ENCODE measurements at places on chromosomes 5 and 9. TPM values are rescaled to one million over a fixed set of nuclear protein-coding genes. Genes with fewer than 3 reads are reported as not detected.

The BHMT2 gene
- total RNA-seq = not detected

The LMAN2 gene
- 133 TPM for total RNA-seq

The MLANA gene
- total RNA-seq = not detected

GRCh38 chr5:111016801-111017200 is 54.7 kb upstream of the TSLP start:
- no peaks in the 10 kb centered on the region for H3K36me3 ChIP-seq
- peaks cover 13% of the 10 kb centered on the region for H3K27me3 ChIP-seq
- H3K27ac ChIP-seq = no peak overlapping the region
- DNase-seq = no peak

DNA sequence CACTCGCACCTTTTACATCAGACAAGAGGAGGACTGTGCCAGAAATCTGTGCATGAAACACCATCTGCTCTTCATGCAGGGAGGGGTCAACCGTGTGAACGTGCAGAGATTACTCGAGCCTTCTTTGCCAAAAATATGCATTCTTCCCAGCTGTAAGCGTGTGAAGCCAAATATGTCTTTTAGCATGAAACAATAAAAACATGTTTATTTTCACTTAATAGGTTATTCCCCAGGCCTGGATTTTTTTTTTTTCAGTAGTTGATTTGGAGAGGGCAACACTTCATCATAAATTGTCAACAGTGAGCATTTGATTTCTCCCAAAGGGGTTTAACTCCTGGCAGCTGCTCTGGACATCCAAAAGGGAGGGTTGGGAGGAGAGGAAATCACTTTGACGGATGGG is 23.8 kb downstream of the PLAC8L1 start:
- no peak for DNase-seq
- peaks cover 41% of the 10 kb centered on the region for H3K4me1 ChIP-seq
- H3K36me3 ChIP-seq = peaks cover 1% of the 10 kb centered on the region
- H3K27me3 ChIP-seq = peaks cover 28% of the 10 kb centered on the region
